ENCODE measurements at places on chromosomes 11 and 22.

DNA sequence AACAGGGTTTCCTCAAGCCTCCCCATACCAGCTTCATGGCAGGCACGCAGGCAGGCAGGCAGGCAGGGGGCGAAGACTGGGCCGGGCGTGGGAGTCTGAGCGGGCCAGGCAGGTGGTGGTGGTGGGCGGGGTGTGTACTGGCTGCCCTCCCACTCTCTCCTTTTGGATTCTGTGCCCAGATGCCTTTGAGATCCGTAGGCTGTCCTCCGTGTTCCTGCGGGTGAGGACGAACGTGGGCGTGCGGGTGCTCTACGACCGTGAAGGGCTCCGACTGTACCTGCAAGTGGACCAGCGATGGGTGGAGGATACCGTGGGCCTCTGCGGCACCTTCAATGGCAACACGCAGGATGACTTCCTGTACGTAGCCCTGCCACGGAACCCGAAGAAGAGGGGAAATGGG is 23.0 kb downstream of the OTOG start:
- no peak for DNase-seq

GRCh38 chr22:33723915-33724314 is 196.4 kb downstream of the LARGE1 start:
- no peak for DNase-seq

DNA sequence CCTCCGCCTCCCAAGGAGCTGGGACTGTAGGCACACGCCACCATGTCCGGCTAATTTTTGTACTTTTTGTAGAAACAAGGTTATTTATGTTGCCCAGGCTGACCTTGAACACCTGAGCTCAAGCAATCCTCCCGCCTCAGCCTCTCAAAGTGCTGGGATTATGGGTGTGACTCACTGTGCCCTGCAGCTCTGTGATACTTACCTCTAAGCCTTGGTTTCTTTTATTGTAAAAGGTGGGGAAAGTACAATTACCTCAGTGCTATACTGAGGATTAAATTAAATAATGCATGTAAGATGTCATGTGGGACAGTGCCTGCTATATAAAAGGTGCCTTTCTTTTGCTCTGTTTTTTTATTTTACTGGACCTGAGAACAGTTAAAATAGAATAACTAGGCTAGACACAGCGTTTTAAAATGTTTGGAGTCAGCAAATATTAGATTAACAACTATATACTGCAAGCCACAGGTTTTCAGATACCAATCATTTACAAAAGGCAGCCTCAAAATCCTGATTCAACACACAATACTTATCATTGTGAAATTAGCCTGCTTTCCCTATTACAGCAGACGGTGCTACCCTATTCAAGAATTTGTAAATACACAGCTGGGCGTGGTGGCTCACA is 30.0 kb downstream of the PRR14L start:
- no peak for DNase-seq

DNA sequence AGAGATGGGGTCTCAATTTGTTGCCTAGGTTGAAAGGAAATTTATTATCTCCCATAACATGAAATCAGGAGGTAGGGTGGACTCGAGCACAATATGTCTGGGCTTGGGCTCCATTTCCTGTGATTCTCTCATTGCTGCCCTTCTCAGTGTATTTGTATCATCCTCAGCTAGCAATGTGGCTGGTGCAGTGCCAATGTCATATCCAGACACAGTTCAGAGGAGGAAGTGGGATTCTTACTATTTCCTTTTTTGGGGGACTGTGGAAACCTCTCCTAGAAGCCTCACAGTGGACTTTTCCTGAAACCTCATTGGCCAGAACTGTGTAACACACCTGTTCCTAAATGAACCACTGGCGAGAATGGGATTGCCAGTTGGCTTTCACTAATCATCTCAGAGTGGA is 21.0 kb upstream of the SWAP70 start:
- DNase-seq, result no peak

GRCh38 chr11:100677796-100678195 is 9.3 kb upstream of the ARHGAP42 start:
- DNase-seq, result no peak

DNA sequence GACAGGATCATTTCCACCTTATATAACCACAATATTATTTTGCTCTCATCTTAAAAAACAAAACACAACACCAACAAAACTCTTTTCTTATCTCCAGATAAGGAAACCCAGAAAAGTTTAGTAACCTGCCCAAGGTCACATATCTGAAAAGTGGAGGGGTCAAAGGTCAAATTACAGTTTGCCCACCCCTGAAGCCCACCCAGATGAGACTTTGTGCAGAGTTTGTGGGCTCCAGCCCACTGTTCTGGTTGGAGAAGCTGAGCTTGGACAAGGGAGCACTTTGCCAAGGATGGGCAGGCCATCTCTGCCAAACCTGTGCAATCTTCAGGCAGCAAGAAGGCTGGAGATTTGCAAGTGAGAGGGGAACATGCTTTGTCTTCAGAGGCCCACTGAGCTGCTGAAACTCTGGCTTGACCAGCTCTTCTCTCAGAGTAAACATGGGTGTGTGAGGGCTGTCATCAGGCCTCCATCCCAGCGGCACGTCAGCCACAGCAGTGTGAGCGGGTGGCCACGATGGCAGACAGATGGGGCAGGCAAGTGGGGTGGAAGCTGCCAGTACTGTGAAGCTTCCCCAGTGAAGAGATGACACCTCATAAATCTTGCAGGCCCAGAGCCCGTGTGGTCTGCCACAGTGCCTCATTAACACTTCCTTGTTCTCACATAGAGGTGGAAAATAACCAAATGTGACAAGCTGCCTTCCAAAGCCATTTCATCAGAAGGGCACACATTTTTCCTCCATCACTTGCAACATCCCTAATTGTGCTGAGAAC is 111.8 kb downstream of the CCDC81 start:
- no peak for DNase-seq

DNA sequence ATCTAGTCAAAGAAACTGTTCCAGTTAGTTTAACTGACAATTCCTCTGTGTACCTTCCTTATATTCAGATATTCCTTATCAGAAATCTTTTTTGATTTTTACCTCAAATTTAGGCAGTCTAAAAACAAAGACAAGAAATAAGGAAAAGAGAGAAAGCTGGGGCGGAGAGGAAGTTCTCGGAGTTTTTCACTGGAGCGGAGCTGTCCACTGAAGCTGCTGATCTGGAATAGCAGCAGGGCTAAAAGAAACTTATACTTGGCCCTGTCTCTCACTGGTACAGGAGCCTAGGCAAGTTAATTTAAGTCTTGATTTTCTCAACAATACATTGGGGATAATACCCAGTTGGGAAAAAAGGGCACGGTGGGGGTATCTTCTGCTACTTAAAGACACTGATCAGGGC is 59.2 kb upstream of the CYP2D6 start:
- no peak for DNase-seq

- DNase-seq, result no peak
Measured at GRCh38 chr11:8685306-8685705, 2.7 kb downstream of the RPL27A start.

GRCh38 chr11:65716774-65717405 is 3.7 kb downstream of the RNASEH2C start:
- no peak for DNase-seq

- DNase-seq, result no peak
Measured at GRCh38 chr22:27815826-27816530, 14.4 kb upstream of the MN1 start.

DNA sequence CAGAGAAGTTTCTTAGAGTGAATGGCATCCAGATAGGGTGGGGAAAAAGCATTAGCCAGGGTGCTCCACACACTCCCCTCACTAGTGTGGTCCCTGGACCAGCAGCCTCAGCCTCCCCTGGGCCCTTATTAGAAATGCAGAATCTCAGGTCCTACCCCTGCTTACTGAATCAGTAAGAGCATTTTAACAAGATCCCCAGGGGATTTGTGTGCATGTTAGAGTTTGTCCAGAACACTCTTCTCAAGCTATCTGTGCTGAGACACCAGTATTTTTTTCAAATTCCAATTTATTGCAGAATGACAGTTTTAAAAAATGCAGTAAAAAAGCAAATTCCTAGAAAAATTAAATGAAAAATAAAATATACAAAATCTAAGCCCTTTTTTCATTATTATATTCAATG is 123.1 kb downstream of the MIAT start:
- DNase-seq, result no peak

- no peak for DNase-seq
Measured at GRCh38 chr11:116110802-116111201, 606.6 kb upstream of the CADM1 start.

DNA sequence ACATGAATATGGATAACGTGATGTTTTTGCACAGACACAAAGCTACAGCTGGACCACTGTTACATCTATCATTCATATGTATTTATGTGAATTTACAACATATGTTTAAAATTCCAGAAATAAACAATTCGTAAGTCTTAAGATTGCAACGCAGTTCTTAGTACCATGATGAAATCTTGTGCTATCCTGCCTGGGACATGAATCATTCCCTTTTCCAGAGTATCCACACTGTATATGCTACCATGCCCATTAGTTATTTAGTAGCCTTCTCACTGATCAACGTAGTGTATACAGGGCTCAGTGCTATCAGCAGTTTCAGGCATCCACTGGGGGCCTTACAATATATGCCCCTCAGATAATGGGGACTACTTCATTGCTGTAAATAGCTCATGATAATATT is 4.3 kb downstream of the ATL3 start:
- no peak for DNase-seq

- DNase-seq, result no peak
Measured at GRCh38 chr11:88522624-88523385, 185.3 kb upstream of the CTSC start.

DNA sequence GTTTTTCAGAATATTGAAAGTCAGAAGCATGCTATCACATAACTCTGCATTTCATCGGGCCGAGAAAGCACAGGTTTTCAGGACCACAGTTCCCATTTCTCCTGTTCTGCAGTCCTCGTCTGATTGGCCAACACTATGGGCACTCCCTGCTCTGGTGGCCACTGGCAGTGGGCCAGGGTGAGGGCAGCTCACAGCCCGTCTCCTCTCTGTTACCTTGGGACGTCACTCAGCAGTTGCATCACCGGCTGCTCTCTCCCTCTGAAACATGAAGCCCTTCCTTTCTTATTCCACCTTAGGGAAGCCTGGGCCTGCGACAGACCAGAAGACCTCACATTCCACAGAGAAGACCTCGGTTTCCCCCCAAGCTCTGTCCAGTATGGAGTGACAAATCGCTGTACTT is 11.4 kb upstream of the MICAL3 start:
- no peak for DNase-seq

DNA sequence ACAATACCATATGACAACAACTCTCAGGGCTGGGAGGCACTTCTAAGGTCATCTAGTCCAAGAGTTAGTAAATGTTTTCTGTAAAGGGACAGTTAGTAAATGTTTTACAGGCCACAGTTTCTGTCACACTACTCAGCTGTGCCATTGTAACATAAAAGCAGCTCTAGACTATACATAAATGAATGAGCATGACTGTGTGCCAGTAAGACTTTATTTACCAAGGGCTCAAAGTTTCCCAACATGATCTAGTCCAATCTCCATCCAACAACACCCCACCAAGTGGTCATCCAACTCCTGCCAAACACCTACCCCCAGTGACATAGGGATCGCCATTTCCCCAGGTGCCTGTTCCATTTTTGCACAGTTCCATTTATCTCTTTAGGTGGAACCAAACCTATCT is 12.1 kb downstream of the SERGEF start:
- DNase-seq, result no peak

GRCh38 chr11:118095493-118095892 is 8.7 kb upstream of the SMIM35 start:
- no peak for DNase-seq

DNA sequence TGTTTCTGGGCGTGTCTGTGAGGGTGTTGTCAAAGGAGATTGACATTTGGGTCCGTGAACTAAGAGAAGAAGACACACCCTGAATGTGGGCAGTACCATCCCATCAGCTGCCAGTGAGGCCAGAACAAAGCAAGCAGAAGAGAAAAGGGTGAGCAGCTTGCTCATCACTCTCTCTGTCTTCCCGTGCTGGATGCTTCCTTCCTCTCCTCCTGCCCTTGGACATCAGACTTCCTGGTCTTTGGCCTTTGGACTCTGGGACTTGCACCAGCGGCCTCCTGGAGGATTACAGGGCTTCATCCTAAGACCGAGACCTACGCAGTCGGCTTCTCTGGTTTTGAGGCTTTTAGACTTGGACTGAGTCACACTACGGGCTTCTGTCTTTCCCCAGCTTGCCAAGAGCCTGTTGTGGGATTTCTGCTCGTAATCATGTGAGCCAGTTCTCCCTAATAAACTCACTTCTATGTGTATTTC is 18.8 kb downstream of the APOL2 start:
- DNase-seq, result no peak

- DNase-seq, result no peak
Measured at GRCh38 chr11:56819916-56820315, 71.4 kb upstream of the OR9G4 start.

DNA sequence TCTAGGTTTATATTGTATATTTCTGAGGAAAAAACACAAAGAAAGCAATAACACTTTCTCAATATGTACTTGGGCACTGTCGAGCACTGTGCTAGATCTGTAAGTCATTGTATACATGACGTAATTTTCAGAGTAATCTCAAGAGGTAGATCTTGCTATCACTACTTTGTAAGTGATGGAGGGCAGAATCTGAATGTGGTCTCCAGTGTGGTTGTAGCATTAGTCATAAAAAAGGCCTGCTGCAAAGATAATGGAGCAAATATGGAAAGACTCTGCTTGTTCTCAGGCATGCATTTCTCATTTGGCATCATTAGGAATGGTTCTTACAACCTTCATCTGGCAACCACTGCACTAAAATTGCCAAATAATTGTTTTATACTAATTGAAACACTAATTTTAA is 419.8 kb upstream of the CCDC179 start:
- DNase-seq, result no peak

- no peak for DNase-seq
Measured at GRCh38 chr11:36081274-36081945, 137.5 kb downstream of the LDLRAD3 start.

DNA sequence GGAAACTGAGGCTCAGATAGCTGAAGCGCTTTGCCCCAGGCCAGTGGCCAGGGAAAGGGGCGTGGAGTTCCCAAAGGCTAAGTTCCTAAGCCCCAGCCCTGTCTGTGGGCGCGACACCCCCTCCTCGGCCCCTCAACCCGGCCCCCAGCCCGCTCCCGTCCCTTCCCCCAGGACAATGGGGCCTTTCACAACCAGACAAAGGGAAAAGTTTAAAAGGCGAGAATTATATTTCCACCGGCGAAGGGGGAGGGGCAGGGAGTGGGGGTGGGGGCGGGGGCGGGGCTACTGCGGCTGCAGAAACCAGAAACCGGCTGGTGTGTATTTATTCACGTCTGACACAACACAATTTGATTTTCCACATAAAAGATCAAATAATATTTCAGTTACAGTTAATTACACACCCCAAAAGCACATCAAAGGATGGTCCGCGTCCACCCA is 192.1 kb downstream of the MN1 start:
- no peak for DNase-seq

DNA sequence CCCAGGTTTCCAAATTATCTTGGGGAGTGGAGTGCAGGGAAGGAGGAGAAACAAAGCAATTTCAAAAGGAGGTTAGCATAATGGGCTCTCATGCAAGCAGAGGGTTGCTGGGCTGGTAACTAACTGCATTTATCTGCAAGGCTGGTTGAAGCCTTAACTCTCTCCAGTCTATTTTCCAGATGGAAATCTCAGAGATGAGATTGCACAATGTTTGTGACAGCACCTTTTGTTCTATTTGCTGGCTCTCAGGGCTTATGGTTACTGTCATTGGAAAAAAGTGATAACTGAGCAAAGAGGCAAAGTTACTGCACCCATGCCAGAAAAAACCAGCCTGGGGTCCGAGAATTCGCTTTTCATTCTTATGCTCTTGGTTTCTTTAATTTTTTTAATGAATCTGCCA is 33.2 kb downstream of the ABCC8 start:
- DNase-seq, result no peak
